ENCODE measurements at places on chromosomes 6 and 20.

DNA sequence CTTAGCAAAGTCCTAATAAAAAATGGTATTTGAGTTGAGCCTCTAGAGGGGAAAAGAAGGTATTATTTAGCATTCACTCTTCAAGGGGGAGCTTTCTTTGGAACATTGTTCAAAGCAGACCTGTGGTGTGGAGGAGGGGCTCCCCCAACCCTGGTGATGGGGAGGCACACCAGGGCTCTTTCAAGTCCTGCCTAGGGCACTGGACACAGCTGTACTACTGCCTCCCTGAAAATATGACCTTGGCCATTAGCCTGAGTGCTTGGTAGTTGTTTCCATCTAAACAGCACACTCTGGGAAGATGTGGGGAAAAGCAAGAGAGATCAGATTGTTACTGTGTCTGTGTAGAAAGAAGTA lies 215.1 kb upstream of the CNR1 start:
- no peak for DNase-seq

- no peak for DNase-seq
Measured at GRCh38 chr20:32149566-32150170, 40.2 kb downstream of the TM9SF4 start.

DNA sequence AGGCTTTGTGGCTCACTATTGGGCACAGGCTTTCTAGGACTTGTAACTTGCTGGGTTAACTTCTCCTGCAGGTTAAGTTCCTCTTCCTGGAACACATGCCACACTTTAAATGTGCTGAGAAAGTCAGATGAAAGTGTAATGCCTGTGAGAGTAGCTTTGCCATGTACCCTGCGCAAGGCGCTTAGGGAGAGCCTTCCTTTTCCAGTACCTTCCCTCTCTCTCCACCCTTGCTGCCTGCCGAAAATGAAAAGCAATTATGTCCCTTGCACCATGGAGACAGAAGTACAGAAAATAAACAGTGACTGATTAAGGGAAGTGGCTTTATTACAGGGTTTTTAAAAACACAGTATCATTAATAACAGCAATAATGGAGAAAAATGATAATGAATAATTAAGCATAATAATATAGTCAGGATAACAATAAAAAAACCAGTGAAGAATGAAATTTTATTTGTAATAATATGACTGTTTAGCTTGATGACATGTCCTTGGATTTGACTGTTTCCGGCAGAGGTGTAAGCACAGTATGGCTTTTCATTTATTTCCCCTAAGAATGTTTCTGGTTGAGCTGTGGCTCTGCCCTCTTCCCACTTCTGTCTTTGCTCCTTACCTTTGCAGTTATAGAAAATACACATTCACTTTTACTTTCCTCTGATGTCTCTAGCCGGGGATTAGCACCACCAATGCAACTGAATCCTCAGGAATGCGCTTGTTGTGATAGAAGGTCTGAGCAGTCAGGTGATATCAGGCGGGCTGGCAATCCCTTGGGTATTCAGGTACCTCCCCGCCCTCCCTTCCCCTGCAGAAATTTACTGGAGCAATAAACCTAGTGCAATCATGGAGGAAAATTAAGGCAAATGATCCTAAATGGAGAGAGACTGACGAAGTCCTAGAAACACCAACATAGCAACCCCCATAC lies 472.3 kb upstream of the CITED2 start:
- DNase-seq = no peak

- DNase-seq = no peak
Measured at GRCh38 chr6:30820193-30820592, 64.1 kb upstream of the DDR1 start.

GRCh38 chr6:19450651-19451050 lies 386.5 kb upstream of the ID4 start:
- DNase-seq = no peak

DNA sequence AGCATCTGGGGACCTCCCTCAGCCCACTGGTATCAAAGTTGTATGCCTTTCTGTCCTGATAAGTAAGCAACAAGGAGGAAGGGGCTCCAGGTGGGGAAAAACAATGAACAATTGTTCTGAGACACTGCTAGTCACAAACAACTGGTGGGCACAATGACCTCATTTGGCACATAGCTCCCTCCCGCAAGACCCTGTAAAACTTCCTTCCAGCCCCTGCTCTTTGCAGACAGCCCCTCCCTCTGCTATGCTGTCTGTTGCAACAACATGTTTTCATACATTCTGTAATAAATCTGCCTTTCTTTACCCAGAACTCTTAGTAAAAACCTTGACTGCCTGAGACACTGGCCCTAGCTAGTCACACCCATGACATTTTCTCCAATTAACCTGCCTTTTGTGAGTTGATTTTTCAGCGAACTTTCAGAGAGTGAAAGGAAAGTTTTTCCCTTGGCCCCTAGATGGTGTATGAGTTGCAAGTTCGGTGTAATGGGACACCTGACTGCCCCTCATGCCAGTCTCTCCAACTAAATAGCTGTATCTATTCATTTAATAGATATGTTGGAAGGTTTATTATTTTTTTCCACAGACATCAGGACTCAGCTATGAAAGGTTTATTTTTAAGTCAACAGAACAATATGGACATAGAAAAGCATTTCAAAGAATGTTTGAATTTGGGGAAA lies 142.3 kb upstream of the SLC22A16 start:
- no peak for DNase-seq

GRCh38 chr6:1716396-1716795 lies 106.7 kb downstream of the FOXC1 start:
- DNase-seq = no peak

DNA sequence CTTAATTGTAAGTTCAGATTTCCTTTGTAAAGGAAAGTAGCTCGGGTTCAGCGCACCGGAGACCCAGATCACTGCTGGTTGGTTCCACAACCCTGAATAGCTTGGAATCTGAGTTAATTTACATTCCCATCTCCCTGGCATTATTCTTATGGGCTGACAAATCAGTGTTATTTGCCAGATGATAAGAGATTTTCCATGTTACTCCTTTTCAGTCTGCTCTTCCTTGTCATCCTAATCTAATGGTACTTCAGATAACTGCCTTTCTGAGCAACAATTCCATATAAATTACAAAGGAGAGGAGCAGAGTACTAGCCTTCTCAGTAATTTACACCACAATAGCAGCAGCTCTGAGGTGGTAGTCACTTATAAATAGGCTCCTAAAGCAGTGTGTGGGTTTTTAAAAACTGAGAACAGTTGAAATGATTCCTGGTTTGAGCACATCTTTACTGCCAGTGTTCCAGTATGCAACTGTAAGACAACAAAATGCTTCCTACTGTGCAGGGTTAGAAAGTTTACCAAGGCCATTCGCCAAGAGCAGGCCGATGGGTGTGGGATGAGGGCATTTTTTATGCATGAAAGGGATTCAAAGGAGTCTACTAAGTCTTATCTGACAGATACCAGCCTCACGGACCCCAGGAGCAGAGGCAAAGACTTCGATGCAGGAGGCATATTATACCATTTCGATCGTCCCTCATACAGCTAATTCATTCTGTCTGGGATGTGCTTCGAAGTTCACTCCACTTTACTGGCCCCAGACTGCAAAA lies 89.7 kb downstream of the NDUFAF5 start:
- no peak for DNase-seq

GRCh38 chr6:20458027-20458894 lies 56.6 kb downstream of the E2F3 start:
- no peak for DNase-seq

GRCh38 chr6:43714311-43715055 lies 26.9 kb upstream of the MRPS18A start:
- DNase-seq = no peak

DNA sequence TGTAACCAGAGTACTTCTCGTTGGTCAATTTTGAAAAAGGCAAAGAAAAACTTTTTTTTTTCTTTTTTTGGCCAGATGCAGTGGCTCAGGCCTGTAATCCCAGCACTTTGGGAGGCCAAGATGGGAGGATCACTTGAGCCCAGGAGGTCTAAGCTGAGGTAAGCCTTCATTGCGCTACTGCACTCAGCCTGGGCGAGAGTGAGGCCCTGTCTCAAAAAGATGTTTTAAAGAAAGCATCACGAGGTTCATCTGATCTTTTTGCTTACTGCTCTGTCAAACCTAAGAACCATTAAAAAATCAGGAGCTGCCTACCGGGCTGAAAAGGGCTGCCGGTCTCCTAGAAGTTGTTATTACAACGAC lies 607 bp downstream of the LYRM2 start:
- DNase-seq = no peak

DNA sequence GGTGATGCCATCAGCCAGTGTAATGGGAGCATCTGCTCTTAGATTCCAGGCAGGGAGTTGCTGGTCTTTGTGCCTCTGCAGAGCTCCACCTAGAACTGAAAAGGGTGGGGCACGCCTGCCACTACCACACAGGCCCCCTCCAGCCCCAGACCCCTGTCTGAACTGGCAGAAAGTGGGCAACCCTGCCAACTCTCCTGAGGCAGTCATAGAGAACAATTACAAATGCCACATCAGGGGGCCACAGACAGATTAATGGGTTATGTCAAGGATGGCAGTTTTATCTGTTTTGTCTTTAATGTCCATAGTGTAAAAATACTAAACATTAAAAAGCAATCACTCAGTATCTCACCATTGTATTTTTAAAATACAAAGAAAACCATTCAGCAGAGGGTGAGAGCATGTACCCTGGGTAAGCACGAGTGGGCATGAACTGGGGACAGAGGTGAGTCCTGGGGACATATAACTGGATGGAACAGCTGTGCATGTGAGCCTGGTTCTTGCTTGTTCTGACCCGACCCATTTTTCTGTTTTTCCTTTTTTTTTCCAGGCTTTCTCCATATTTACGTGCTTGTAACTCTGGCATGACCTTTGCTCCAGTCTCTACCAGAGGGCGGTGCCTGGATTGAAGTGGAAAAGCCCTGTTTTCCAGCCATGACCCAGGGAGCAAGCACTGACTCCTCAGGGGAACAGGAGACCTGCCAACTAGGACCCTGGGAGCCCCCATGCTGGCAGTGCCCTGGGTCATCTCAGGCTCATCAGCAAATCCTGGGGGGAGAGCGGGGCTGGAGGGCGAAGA lies 8.2 kb downstream of the TRAF3IP2 start:
- no peak for DNase-seq

GRCh38 chr20:13755809-13756208 lies 28.9 kb downstream of the ESF1 start:
- no peak for DNase-seq

DNA sequence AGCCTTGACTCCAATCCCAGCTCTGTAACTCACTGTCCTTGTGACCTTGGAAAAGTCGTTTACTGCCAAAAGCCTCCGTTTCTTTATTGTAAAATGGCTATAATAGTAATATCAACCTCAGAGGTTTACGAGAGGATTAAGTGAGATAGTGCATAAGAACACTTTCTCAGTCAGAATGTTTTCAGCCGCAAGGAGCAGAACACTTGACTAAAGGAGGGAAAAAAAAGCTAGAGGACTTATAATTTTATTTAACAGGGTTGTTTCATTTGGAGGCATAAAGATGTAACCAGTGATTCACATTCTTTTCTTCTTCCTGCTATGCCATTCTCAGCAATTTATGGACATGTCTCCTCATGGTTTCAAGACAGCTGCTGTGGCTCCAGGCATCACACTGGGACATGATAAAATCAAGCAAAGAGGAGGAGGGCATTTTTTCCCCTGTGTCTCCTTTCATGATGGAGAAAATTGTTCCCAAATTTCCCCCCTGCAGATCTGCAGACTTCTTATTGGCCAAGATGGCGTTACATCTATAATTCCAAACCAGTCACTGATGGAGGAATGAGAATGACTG lies 143.0 kb upstream of the PTPN1 start:
- no peak for DNase-seq

GRCh38 chr6:139763468-139764210 lies 389.2 kb upstream of the CITED2 start:
- no peak for DNase-seq

- no peak for DNase-seq
Measured at GRCh38 chr20:38418509-38419204, 16.5 kb downstream of the SNHG17 start.

- DNase-seq = no peak
Measured at GRCh38 chr6:32370505-32370904, 1.2 kb downstream of the TSBP1 start.

- DNase-seq = no peak
Measured at GRCh38 chr6:95649451-95649850, 72.1 kb downstream of the MANEA start.

GRCh38 chr6:100719883-100720682 lies 161.0 kb downstream of the ASCC3 start:
- DNase-seq = no peak

- no peak for DNase-seq
Measured at GRCh38 chr6:110095101-110095500, 84.4 kb downstream of the WASF1 start.

- DNase-seq = no peak
Measured at GRCh38 chr6:155177363-155177961, 86.4 kb upstream of the CLDN20 start.

- no peak for DNase-seq
Measured at GRCh38 chr6:95408111-95408510, 169.2 kb upstream of the MANEA start.

DNA sequence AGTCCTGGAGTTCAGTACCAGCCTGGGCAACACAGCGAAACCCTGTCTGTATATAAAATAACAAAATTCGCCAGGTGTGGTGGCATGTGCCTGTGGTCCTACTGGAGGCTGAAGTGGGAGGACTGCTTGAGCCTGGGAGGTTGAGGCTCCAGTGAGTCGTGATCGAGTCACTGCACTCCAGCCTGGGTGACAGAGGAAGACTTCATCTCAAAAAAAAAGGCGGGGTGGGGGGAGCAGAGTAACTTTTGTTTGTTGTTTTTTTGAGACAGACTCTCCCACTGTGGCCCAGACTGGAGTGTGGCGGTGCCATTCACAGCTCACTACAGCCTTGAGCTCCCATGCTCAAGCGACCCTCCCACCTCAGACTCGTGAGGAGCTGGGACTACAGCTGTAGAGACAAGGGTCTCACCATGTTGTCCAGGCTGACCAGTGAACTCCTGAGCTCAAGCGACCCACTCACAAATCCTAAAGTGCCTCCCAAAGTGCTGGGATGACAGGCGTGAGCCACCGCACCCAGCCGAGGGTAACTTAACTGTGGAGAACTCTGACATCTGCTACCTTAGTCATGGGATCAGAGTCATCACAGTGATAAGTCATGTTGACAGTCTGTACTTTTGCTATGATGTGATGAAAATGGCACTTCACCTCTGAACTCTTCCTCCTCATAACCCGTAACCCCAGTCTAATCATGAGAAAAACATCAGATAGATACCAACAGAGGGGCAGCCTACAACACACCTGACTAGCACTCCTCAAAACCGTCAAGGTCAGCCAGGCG lies 16.5 kb downstream of the PEDS1 start:
- no peak for DNase-seq

DNA sequence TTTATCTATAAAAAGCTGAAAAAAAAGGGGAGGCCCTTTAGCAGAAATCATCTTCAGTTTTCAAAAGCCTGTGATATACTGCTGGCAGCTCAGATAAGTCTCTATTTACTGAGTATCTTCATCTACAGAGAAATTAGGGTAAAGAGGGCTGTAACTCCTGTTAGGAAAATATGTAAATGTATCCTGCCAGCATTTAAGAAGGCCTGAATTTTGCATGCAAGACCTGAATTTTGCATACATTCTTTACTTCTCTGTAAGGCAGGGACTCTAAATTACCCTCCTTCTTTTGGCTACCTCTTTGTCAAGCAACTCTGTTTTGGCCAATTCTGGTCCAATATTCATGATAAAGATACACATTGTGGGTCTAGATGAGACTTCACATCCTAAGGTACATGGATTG lies 150.6 kb upstream of the SPACA1 start:
- DNase-seq = no peak

GRCh38 chr6:111090766-111091165 lies 3.5 kb downstream of the SLC16A10 start:
- no peak for DNase-seq

GRCh38 chr20:10769700-10770099 lies 95.9 kb upstream of the JAG1 start:
- no peak for DNase-seq
